ENCODE measurements at places on chromosomes 5 and 9.

- no peak for DNase-seq
Observed at GRCh38 chr5:141780952-141781781, 97.0 kb downstream of the PCDH1 start.

DNA sequence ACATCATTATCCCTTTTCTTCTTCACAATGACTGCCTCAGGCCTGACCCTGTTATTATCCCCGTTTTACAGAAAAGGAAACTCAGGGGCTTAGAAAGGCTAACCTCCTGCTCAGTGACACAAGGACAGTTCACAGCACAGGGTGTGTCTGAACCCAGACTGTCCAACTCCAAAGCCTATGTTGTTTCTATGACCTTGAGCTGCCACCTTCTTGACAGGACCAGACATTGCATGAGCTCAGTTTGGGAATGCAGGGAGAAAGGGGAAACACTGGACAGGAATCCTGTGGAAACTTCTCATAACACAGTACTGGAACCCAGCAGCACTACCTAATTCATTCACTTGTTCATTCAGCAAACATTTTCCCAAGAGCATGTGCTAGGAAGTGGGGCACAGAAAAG lies 472.8 kb downstream of the CDK5RAP2 start:
- DNase-seq, result no peak

DNA sequence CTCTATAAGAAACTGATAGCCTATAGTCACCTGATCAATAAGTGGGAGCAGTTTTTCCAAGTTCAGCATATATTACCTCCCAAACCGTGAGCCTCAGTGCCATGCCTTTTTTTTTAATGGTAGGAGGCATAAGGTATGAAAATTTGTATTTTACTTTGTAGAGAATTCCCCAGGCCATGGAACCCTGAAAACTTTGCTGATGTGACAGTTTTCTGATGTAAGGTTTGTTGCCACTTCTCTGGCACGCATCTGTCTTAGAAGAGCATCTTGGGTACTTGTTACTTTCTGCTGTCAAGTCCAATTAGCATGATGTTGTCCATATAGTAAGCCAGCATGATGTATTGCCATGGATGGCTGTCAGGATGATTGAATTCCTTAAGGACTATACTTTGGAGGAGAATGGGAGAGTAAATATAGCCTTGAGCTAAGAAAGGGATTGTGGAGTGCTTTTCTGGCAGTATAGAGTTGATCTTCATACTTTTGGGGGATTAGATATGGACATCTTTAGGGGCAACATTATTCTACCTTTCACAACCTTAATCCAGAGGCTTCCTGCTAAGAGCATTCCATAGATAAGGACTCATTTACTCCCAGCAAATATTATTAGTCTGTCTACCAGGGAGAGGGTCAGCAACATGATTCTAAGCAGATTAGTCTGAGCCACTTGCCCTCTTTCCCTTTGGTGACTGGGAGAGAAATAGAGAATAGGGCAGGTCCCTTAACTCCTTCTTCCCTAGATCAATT lies 389.6 kb downstream of the YTHDC2 start:
- DNase-seq, result peak; percentile 91

DNA sequence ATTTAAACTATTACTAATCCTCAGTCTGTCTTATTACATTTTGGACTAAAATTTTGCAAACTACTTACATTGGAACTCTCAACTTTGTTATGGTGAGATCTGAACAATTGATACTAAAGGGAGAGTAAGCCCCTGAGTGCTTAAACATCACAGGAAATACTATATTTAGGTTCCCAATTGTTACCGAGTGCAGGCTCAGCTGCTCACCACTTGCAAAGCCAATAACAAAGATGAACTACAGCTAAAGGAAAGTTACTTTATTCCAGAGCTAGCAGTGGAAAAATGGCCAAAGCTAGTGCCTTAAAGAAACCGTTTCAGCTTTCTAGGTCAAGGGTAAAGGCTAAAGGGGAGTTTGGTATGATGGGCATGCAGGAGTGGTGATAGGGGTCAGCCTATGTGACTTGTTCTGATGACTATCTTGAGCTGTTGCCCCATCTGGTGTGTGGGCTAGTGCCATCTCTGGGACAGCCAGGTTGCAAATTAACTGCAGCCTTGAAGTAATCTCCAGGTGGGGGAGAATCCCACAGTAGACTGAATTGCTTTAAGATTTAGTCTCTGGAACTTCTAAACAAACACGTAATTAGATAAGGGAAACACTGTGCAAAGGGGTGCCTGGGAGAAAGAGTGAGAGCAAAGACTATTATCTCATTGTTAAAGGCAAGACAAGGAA lies 7.8 kb upstream of the NDUFB6 start:
- no peak for DNase-seq

DNA sequence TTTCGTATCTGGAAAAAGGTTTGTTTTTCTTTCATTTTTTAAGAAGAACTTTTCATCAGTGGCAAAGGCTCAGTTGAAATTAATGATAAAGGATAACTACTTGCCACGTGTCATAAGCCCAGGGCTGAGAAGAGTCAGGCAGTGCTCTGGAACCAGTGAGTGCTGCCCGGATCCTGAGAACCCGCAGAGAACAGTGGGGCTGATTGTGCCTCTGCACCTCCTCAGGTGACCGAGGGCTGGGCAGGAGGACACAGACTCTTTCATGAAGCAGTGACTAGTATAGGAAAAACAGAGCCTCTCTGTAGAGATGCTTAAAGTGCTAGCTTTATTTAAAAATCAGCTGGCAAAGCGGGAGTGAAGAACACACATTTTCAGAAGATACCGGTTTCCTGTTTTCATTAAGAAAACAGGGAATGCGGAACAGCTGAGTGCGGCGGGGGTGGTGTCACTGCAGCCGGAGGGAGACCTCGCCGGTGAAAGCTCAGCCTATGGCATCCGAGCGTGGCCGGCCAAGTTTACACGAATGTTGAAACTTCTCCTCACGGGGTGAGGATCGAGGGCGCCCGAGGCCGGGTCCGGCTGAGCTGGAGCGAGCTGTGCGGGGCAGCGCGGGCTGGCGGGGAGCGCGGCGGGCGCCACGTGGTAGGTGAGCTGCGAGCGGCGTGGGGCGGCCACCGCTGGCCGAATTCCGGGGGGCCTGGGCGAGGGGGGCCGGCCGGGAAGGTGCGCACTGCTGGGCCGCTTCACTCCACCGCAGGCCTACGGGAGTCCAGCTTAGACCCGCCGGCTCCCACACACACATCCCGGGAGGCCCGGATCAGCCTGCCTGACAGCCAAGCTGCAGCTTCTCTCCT lies 134.7 kb upstream of the DMRT1 start:
- peak; percentile 64 for DNase-seq

DNA sequence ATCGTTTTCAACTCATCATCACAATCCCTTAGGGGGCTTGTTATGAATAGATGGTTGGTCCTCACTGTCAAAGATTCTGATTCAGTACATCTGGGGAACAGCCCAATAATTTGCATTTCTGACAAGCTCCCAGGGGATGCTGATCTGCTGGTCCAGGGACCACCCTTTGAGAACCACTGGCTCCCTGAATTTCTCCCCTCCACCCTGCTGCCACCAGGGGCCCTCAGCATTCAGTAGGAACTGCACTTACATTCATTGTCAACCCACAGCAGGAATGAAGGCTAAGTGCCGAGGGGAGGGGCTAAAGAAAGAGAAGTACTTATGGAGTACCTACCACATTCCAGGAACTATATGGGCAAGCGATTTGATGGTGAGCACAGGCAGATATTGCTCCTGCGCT lies 85.9 kb downstream of the BOD1 start:
- DNase-seq, result no peak

GRCh38 chr9:128026255-128026772 lies 40.8 kb downstream of the NAIF1 start:
- DNase-seq, result no peak

DNA sequence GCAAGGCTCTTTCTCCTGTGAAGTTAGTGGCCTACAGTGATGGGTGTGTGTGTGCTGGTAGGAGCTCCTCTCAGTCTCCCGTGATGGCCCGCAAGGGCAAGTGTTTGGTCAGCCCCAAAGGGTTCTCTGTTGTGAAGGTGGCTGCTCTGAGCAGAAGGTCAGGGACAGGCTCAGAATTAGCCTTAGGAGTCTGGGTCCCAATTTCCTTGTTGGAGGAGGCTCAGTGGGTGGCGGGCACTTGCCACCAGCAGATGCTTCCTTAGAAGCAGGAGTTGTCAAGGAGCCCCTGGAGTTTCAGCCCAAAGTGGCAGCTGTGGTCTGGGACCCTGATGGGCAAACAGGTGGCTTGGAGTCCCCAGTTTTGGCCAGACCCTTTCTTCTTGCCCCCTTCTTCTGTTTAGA lies 154.4 kb downstream of the MACROH2A1 start:
- no peak for DNase-seq

DNA sequence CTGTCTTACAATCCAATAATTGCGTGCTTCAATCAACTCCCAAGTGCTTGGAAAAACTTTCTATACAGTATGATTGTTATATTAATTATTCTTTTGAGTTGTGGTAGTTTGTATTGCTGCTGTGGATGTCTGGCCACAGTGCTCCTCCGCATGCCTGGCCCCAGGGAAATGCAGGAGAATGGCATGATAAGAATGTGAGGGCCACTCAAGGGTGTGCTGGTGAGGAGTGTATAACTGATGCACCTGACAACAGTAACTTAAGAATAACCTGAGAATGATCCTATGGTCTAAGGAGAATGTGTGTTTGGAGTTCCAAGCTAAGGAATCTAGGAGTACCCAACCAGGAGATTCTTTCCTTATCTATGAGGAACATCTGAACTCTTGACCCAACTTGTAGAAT lies 152.9 kb upstream of the APC start:
- no peak for DNase-seq

DNA sequence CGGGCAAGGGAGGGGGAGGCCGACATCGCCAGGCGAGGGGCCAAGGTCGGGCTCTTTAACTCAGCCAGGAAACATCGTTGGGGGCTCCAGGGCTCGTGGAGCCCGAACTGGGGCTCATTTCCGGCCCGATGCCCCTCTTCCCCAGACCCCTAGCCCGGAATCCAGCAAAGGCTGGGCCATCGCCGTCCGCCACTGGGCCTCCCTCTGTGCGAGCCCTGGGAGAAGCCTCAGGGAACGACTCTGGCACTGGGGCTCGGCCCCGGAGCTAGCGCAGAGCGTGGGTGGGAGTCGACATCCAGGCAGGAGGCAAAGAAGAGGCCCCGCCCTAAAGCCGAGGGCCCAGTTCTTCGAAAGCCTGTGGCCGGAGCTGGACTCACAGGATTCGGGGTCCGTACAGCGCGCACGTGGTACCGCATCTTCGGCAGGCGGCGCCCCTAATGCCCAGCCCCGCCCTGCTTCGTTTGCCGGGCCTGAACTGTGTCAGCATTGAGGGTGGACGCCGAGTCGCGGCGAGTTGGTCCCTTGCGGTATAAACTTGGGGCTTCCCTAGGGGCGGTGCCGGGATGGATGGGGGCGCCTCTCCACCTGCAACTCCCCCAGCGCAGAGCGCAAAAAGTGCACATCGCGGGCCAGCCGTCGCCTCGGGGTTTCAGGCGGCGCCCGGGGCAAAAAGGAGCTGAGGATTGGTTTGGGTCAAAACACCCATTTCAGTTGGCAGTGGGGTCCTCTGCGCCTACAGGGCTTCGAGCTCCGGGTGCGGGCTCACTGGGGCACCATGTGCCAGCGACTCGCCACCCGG lies 3.6 kb upstream of the PAX5 start:
- no peak for DNase-seq

GRCh38 chr5:50900952-50901510 lies 234.6 kb downstream of the PARP8 start:
- no peak for DNase-seq

DNA sequence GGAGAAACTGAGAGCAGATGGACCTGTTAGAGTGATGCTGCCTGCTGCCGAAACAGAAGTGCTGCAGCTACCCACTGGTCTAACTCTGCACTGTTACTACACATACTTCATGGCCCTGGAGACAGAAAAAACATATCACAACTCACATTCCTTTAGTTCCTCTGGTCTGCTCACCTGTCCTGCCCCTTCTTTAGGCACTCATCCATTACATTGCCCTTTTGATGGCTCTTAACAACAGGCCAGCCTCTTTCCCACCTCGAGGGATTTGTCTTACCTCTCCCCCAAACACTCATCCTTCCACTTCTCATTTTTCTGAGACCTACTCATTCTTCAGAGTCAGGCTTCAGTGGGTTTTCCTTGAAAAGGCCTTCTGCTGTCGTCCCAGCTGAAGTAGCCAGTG lies 49.2 kb downstream of the KCTD16 start:
- no peak for DNase-seq

- no peak for DNase-seq
Observed at GRCh38 chr5:140806834-140807775, at the start of gene PCDHA4. Gene PCDHA4 (plus strand): TSS chr5:140807068.

- DNase-seq, result no peak
Observed at GRCh38 chr9:2662496-2662895, 40.9 kb downstream of the VLDLR start.

DNA sequence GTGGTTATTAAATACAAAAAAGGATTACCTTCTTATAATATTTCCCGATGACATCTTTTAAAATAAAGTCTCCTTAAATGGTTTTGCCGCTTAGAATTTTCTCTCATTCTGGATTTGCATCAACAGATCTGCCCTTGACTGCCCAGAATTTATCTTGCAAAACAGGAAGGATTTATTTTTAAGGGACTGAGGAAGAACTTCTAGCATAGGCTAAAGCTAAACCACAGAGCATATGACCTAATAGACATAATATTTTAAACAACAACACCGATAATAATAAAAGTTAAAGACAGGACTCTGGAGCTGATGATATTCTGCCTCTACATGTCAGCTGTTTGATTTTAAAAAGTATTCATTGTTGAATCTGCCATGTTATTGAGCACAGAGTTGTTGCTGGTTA lies 145.3 kb upstream of the ADCY2 start:
- no peak for DNase-seq

GRCh38 chr5:140044041-140044440 lies 942 bp upstream of the NRG2 start:
- no peak for DNase-seq

GRCh38 chr5:5164163-5164562 lies 24.0 kb downstream of the ADAMTS16 start:
- no peak for DNase-seq

- no peak for DNase-seq
Observed at GRCh38 chr9:70263421-70263820, 4.6 kb downstream of the SMC5 start.

DNA sequence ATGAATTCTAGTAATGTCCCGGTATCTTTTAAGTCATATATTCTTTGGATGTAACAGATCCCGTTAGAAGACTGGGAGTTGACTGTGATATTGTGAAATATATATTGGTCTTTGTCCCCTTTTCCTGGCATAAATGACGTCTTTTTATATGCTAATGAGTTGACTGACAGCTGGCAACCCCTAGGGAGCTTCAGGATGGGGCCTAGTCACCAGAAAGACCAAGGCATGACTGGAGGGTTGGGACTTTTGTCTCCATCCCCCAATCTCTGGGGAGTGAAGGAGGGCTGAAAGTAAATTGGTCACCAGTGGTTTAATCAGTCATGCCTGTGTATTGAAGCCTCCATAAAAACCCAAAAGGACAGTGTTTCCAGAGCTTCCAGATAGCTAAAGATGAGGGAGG lies 241.6 kb downstream of the PJA2 start:
- DNase-seq, result no peak

GRCh38 chr9:78756813-78757510 lies 460.0 kb downstream of the PSAT1 start:
- DNase-seq, result no peak

DNA sequence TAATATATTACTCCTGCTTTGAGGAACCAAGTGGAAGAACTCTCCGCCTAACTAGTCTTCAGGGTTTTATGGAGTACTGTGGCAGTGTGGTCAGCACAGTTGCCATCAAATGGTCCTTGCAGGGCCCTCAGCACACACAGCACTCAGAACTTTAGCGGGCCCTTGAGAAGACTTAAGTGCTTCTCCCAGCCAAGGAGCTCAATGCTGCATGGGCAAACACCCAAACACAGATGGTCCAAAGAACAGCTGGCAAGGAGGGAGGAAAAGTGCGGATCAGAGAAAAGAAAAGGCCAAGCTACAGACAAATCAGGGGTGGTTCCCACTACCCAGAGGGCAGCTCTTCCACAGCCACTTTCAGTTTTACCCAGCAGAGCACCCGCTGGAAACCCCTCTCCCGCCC lies 98.6 kb downstream of the SPOCK1 start:
- DNase-seq, result no peak
